AG09309 (cell line): ENCODE measurements at places on chromosomes 6 and 20.

DNA sequence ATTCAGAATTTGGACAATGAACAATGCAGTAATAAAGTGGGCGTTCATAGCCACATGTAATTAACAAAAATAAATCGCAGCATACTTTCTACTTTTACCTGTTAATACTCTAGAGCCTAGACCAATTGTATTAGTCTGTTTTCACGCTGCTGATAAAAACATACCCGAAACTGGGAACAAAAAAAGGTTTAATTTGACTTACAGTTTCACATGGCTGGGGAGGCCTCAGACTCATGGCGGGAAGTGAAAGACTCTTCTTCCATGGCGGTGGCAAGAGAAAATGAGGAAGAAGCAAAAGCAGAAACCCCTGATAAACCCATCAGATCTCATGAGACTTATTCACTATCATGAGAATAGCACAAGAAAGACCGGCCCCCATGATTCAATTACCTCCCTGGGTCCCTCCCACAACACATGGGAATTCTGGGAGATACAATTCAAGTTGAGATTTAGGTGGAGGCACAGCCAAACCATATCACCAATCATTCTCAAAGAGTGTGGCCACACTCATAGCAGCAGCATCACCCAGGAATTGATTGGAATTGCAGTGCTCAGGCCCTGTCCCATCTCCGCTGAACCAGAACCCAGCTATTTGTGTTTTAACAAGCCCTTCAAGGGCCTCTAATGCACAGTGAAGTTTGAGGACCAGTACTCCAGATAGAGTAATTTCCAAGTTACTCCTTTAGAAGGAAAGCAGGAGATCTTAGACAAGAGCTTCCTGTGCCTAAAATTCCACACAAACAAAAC, 650.0 kb downstream of the KIF16B start:
- no peak for DNase-seq

GRCh38 chr6:167668019-167668753, 158.5 kb upstream of the AFDN start:
- no peak for DNase-seq

DNA sequence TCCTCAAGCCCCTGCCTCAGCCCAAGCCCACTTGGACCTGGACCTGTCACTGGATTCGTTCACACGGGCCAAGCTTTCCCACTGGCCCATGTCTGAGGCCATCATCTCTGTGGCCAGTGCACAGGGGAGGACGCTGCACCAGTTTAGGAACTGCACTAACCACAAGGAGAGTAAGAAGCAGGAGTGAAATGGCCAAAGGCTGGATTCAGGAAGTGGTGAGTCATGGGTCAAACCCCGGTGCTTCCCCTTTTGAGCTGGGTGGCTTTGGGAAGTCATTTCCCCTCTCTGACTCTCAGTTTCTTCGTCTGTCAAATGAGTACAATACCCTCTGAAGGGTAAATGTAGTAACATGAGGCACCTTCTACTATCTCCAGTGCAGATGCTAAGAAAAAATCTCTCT, 87.9 kb downstream of the CD40 start:
- no peak for DNase-seq

DNA sequence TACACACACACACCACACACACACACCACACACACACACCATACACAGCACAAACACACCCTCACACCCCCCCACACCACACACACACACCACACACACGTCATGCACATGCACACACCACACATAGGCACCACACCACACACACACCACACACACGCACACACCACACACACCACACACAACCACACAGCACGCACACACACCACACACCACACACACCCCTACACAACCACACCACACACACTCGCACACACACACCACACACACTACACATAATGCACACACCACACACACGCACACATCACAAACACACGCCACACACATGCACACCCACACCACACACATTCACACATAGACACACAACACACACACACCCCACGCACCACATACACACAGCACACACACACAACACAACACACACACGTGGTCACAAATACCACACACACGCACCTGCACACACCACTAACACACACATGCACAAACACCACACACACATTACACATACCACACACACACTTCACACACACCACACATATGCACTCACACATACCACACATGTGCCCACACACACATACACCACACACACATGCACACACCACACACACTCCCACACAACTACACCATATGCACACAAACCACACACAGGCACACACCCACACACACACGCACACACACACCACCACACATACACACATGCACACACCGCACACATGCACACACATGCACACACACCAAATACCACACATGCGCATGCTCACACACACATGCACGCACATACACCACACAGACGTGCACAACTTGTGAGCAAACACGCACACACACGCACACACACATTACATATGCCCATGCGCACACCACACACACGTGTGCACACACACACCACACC, 9.4 kb upstream of the ACSS1 start:
- no peak for DNase-seq

DNA sequence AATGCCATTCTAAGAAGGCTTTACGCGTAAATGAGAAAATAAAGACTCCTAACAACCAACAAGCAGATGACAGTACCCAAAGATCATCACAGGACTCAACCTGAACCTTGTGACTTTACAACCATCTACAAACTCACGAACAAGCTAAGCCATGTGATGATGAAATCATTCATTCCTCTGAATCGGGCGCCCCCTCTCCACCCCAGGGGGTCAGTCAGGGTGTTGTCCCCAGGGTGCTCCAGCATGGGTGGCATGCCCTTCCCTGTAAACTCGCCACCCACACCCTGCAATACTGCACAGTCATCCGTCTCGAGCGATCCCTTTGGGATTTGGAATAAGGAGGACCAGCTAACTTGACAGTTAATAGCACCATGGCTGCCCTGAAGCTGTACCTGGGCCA, 12.6 kb downstream of the SERPINB6 start:
- DNase-seq: no peak

- DNase-seq: peak; percentile 77
Observed at GRCh38 chr6:3341467-3341866, 82.7 kb downstream of the PSMG4 start.

GRCh38 chr6:11424395-11425034, 113.0 kb upstream of the TMEM170B start:
- DNase-seq: no peak

DNA sequence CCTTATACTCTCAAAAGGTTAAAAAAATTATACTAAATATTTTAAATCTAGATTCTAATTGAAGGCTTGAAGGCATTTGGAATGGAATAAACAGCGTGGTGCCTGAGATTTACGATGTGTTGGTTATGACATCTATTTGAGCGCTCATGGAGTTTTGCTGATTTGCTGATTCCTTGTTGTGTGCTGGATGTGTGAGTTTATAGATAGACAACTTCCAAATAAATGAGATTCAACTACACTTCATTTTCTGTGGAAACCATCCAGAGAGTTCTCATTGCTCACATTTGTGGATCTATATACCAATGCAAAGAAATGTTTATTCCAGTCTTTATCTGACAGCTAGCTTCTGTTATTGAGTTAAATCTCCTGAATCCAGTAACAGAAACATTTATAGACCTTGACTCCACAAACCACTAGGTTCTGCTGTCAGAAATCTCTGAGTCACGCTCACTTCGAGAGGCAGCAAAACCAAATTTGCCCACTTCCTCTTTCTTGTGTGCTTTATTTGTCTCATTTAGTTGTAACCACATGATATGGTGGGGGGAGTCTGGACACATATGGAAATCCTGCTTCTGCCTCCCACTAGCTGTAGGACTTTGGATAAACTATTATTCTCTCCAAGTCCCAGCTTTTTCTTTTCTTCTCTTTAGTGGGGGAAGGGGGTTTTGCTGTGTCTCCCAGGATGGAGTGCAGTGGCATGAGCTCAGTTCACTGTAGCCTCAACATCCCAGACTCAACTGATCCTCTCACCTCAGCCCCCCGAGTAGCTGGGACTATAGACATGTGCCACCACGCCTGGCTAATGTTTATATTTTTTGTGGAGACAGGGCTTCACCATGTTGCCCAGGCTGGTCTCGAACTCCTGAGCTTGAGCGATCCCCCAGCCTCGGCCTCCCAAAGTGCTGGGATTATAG, 54.5 kb downstream of the IPCEF1 start:
- no peak for DNase-seq

GRCh38 chr6:29681811-29682210, 859 bp upstream of the ZFP57 start:
- DNase-seq: no peak

DNA sequence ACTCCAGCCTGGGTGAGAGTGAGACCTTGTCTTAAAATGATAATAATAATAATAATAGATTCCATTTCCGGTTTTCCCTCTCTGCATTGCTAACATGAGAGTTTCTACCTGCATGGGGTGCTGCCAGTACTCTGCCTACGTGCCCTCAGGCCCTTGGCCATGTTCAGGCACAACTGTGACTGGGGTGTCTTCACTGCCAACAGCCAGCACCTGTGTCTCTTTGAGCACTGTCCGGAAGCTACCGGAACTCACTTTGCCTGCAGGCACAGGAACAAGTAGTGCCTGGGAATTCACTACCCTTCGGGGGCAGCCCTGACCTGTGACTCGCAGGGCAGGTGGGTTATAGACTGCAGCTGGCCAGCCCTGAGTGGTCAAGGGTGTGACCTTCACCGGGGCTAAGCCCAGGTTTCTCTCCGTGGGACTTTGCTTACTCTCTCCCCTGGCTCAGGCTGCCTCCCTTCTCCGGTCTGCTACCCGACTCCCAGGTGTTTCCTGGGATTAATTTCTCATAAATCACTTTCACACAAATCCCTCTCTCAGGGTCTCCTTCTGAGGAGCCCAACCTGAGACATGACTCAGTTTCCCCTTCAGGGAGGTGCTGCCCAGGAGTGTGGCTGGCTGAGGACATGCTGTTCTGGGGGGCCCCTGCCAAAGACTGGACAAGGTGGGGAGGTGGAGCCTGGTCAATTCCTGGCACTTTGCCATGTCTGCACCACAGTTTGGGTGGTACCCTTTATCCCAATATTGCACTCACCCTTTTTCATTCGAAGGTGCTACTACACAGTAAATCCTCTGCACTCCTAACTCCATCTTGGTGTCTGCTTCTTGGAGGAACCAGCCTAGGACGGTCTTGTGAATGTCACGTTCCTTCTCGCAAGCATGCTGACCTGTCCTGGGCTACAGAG, 79.5 kb upstream of the RALGAPA2 start:
- no peak for DNase-seq

GRCh38 chr6:168124921-168125320, 45.9 kb upstream of the FRMD1 start:
- no peak for DNase-seq

DNA sequence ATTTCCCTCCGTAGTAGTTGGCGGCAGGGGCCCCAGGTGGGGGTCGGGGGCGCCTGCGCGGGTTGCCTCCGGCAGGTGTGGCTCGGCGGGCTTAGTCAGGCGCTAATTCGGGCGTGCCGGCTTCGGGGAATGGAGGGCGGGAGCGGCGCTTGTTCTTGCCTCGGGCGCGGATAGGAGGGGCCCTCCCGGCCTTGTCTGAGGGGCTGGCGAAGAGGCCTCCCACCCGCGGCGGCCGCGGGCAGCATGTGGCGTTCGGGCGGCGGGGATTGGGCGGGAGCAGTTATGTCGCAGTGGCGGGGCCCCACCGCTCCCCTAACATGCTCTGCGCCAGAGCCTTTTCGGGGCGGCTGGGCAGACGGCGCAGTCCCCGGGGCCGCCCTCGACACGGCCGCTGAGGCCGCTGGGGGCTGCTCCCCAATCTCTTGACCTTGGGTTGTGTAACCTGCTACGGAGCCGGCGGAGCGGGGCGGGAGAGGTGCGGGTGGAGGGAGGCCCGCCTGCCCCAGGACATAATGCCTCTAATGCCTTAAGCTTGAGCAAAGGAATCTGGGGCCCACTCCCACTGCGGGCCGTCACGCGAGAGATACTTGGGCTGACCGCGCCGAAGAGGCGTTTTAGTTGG, 1.1 kb downstream of the AMD1 start:
- DNase-seq: no peak

GRCh38 chr6:123676793-123677192, 40.0 kb upstream of the TRDN start:
- no peak for DNase-seq

DNA sequence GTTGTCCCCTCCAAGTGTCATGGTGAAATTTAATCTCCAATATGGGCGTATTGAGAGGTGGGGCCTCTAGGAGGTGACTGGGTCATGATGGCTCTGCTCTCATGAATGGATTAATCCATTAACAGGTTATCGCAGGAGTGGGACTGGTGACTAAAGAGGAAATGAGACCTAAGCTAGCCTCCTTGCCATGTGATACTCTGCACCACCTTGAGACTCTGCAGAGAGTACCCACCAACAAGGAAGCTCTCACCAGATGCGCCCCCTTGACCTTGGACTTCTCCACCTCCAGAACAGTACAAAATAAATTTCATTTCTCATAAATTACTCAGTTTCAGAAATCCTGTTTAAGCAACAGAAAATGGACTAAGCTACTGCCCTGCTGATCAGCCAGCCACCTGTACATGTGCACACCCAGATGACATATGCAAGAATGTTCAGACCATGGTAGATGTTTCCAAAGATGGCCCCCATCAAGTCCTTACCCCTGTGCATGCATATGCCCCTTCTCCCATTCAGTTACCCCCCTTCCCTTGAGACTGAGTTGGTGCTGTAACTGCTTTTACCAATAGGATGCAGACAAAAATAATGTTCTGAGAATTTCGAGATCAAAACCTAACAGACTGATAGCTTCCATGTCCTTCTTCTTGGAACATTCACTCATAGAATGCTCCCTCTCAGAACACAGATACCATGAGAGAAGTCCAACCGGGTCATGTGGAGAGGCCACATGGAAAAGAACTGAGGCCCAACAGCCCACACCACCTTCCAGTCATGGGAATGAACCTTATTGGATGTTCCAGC, 28.4 kb downstream of the MAP3K5 start:
- no peak for DNase-seq

DNA sequence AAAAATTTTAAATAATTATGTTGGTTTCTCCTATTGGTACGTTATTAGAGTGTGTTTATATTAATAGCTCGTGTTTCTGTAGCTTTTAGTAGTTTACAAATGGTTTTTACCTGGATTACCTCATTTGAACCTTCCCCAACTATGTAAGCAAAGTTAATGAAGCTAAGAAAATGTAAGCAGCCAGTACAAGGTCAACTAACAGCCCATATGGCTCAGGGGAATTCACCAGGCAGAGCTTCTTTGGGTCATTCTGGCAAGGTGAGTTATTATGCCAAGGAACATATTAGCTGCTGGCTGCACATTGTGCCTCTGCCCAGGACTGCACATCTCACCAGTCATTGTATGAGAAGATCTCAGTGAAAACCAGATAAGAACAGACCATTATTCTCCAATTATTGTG, 27.0 kb upstream of the MARCKS start:
- no peak for DNase-seq

DNA sequence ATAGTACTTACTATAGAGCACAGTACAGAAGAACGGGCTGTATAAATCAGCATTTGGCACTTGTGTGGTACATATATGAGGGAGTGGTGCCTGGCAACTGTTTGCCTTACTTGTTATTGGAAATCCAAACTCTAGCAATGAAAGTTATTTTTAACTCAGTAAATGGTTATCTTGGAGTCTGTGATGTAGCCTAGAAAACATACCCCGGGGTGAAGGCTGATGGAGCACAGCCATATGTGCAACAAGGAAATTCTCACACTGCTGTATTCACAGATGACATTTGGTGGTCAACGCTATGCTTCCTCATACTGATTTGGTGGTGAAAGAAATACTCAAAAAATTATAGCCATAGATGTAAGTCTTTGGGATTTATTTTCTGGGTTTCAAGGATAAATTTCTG, 807.5 kb upstream of the FLRT3 start:
- no peak for DNase-seq
